ENCODE measurements at places on chromosomes 4 and X.

DNA sequence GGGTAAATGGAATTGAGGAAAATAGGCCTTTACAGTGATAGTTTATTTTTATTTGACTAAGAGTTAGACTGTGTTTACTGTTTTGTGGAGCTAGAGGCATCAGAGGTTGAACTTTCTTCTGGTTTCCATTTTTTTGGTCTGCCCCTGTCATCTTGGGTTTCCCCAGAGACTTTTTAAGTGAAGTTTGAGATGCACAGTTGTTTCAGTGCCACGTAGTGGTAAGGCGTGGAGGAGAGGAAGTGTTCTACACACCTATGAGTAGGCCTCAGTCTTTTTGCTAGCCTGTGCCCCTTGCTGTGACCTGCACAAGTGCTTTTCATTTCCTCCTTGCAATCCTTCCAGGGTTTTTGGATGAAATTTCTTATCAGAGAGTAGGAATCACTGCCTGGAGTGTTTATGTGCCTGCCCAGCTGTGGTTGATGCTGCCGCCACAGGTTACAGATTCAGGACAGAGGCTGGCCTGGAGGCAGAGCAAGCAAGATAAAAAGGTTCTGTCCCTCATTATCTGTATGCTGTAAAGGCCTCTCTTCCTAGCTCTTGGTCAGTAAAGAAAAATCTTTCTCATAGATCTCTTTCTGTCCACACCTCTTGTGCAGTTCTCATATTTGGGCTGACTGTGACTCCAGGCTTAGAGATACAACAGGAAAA, 12.5 kb upstream of the HSFX4 start:
- DNase-seq = no peak

DNA sequence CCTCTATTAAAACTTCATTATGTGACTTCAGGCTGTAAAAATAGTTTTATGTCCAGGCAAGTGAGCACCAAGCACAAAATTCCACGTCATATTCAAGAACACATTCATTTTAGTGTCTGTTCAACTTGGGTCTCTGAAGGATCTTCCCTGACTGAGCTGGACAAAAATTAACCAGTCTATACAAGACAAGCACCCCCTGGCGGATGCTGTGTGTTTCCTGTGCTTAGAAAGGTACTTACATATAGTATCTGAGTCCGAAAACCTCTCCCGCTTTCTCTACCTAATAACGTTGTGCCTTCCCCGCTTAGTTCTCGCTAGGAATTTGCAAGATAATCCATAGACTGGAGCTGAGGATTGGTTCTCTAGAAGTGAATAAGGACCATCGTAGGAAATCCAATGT, 2214.5 kb upstream of the TENM3 start:
- no peak for DNase-seq

DNA sequence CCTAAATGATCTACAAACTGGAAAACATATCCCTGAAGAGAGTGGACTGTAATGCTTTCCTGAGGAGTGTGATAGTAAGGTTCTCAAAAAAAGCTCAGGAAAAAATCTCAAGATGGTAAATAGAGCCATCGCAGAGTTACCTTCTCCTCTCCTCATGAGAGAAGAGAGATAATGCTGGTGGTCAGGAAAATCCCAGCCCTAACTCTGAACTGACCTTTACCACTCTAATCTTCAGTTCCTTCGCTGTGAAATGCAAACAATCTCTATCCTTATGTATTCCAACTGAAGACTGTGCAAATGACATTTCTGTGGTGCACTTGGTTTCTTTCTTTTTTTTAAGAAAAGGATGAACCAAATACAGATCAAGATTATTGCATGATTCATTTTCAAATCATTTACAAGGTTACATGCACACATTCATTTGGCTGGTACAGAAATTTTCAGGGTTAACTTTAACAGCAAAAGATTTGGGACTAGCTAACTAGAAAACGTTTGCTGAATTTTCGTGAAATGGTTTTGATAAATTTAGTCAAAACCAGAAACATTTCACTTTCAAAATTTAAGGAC, 8.3 kb downstream of the PPM1K start:
- no peak for DNase-seq

- DNase-seq = no peak
These were observed 296.1 kb upstream of the UGT8 start for GRCh38 chr4:114302472-114302871.

GRCh38 chr4:10456595-10457254, 501 bp downstream of the ZNF518B start:
- peak; percentile 26 for DNase-seq

- DNase-seq = no peak
These were observed 292.5 kb downstream of the CAMK2D start for GRCh38 chr4:113469023-113469390.

- no peak for DNase-seq
These were observed 367.6 kb downstream of the GPM6A start for GRCh38 chr4:175444512-175444911.

GRCh38 chr4:88014386-88014905, 7.0 kb downstream of the PKD2 start:
- no peak for DNase-seq

- DNase-seq = no peak
These were observed 280.1 kb downstream of the PABPC4L start for GRCh38 chr4:133921280-133922195.

DNA sequence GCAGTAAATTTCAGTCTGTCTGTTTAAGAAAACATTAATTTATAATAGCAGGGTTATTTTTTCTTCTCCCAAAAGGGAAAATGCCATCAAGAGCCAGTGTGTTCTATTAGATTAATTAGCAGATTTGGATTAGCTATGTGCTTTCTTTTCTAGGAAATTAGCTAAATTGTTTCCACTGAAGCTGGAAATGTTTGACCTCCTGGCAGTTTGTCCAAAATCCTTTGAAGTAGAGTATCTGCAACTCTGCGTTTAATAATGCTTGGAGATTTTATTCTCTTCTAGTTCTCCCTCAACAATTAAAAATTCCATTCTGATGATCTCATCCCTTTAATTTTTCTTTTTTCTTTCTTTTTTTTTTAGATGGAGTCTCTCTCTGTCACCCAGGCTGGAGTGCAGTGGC, 27.1 kb upstream of the HOPX start:
- DNase-seq = no peak

DNA sequence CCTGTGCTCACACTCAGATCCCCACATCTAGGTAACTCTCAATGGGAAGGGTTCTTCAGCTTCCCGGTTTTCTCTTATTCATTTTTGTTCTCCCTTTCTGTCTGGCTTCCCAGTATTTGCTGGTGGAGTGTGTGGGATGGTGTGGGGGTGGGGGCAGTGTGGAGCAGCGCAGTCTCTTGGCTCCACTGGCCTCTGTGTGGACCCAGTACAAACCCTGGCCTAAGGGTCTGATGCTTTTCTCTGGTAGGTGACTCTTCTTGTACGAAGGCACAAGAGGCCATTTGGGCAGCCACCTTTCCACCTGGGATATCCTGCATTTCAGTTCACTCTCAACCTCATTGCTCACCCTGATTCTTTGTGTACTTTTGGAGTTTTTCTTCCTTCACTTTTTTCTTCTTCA, 71.3 kb downstream of the NBDY start:
- DNase-seq = no peak

DNA sequence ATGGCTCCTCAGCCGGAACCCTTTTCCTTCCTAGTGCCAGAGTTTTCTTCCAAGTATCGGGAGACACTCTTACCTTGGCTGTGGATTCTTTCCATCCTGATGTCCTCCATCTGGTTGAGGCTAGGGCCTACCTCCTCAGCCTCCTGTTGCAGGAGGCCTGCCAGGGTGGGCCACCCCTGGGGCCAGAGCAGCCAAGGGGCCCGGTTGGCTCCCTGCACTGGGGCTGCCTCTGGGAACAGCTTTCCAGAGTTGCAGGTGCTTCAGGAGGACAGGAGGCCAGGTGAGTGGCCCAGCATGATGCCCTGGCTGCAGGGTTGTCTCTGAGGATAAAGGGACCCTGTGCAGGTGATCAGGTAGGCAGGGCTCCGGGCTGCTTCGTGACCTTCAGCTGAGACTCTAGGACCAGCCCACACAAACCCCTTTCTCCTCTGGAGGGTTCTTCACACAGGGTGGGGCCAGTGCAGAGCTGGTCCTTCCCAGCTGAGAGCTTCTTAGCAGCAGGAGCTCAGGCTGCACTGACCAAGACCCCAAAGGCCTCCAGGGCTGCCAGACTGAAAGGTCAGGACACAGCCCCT, 5.3 kb upstream of the GPR78 start:
- no peak for DNase-seq

DNA sequence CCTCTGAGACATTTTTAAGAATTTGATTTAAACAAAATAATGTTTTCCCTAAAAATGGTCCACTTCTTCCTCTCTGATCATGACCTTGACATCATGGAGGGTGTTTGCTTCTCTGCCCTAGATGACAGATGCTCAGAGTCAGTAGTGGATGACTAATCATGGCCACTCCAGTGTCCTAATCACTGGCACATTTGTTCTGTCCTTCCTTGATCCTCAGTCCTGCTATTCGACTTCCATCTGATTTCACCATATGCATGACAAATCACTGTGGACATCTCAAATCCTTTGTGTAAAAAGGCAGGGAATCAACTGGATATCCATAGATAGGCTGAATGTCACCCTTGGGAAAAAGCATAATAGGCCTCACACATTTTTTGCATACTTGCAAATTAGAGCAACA, 9.0 kb downstream of the CRMP1 start:
- no peak for DNase-seq

DNA sequence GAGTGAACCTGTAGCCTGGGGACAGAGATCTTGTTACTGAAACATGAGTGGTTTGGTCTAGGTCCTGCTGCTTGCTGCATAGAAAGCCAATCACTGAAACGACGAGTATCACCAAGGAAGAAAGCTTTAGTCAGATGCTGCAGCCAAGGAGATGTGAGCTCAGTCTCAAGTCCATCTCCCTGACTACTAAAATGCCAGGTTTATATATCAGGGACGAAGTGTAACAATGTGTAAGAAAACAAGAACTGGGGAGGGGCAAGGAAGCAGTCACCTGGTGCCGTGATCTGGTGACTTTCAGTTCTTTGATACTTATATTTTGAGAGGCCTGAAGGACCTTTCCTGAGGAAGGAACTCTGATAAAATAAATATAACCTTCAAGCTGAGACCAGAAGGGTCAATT, 19.6 kb upstream of the ABRAXAS1 start:
- no peak for DNase-seq

DNA sequence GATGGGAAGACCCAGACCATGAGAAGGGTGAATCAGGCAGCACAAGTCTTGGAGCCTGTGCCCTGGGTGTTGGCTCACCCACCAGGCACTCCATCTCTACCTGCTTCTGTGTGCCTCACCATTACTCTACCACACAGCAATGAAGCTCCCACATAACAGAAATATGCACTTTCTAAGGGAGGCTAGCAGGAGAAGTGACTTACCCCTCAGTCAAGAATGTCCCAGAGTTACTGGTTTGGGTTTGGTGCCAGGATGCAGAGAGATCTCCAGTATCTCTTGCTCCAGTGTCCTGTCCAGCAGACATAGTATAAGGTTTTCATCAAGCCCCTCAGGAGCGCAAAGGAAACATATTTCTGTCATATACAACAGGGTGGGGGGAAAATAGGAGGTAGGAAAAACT, 11.3 kb upstream of the RAB40A start:
- DNase-seq = no peak

DNA sequence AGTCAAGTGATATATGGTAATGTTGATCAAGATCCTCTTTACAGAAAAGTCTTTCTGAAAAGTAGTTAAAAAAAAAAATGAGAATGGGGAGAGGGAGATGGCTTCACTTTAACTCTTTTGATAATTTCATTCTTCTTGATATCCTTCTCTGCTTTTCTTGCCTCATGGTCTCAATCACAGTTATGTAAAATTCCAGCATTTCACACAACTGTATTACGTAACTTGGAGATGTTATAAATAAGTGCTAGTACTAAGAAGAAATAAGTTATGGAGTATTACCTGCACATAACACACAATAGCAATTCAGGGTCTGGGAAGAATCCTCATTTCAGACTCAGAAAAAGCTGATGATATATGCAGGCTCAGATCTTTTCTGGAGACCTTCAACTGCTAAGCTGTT, 22.0 kb downstream of the RUFY3 start:
- DNase-seq = no peak

DNA sequence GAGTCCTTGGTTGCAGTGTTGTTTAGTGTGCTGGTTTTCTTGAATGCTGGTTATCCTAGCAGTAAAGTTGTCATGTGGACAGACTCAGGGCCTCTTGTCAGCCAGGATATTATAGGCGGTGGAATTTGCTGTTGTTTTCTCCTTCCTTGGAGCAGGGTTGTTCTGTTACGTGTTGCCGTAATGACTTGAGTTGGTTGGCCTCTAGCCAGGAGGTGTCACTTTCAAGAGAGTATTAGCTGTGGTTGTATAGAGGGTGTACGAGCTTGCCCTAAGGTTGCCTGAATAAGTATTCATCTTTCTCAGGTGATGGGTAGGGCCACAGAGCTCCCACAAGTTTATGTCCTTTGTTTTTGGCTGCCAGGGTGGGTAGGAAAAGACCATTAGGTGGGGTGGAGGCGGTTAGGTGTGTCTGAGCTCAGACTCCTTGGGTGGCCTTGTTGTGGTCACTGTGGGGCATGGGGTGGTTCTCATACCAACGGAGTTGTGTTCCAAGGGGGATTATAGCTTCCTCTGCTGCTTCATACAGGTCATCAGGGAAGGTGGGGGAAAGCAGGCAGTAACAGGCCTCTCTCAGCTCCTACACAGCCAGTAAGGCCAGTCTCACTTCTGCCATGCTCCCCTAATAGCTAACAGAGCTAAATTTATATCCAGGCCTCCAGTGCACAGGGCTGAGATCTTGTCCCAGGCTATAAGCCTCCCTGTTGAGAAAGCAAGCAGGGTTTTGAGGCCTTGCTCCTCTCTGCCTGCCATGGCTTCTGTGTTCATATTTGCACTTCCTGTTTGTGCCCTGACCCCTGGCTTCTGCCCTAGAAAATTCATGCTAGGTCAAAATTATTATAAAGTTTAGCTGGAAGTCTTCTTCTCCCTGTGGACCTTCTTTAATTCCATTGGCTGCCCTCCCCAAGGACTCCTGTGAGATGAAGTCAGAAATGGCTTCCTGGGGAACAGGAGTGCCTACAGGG, 594.7 kb downstream of the RAPGEF2 start:
- DNase-seq = no peak

- no peak for DNase-seq
These were observed 102.6 kb downstream of the FSTL5 start for GRCh38 chr4:162061214-162061613.

GRCh38 chr4:115537387-115537786, 424.0 kb upstream of the NDST4 start:
- no peak for DNase-seq

GRCh38 chr4:36308150-36308549, 26.7 kb downstream of the DTHD1 start:
- no peak for DNase-seq

GRCh38 chrX:47992095-47992380, 11.8 kb downstream of the ZNF182 start:
- no peak for DNase-seq

GRCh38 chr4:127775843-127776242, 6.3 kb upstream of the HSPA4L start:
- DNase-seq = no peak

All from stimulated activated CD8-positive, alpha-beta memory T cell treated with anti-CD3 and anti-CD28 coated beads, Interleukin-2, amount 100 ng/mL, for 1 hour (primary cell).